ENCODE measurements at places on chromosomes 11 and 22. TPM values are rescaled to one million over a fixed set of nuclear protein-coding genes. Genes with fewer than 3 reads are reported as not detected.

GRCh38 chr22:29382580-29383302, 5.6 kb downstream of the AP1B1 start:
- DNase-seq: no peak

GRCh38 chr11:110984147-110984546, 261.4 kb upstream of the POU2AF2 start:
- DNase-seq: peak; percentile 80

DNA sequence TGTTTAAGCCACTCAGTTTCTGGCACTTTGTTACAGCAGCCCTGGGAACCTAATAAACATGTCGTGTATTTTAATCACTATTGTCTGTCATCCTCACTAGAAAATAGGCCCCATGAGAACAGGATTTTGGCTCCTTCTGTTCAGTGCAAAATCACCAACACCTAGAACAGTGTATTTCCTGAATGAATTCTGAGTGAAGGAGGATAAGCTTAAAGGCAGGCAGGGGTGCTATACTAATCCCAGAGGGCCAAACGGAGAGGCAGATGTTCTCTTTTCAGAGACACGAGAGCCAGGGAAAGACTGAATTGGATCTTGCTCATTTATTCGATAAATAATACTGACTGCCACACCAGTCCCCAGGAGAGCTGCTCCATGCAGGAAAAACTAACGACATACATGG, 10.4 kb downstream of the SMCO4 start:
- no peak for DNase-seq

- no peak for DNase-seq
Observed at GRCh38 chr11:70908223-70908622, 344.2 kb downstream of the SHANK2 start.

- DNase-seq: peak; percentile 55
Observed at GRCh38 chr11:107741044-107741823, 29.4 kb upstream of the SLN start.

DNA sequence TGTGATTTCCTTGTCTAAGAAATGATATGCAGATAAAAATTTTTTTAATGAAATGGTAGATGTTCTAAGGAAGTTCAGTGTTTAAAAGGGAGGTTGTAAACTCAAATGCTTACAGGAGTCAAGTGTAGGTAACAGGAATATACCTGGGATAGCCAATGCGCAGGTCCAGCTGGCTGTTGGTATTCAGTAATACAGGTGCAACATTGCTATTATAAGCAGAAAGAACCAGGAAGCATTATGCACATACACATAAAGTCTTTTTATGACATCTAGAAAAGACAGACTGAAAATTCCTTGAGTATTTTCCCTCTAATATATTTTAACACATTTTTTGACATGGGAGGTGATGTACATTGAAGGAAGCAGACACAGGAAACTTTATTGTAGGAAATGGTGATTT, 43.6 kb upstream of the B3GNT6 start:
- no peak for DNase-seq

GRCh38 chr11:68569357-68569756, 108.8 kb downstream of the PPP6R3 start:
- no peak for DNase-seq

DNA sequence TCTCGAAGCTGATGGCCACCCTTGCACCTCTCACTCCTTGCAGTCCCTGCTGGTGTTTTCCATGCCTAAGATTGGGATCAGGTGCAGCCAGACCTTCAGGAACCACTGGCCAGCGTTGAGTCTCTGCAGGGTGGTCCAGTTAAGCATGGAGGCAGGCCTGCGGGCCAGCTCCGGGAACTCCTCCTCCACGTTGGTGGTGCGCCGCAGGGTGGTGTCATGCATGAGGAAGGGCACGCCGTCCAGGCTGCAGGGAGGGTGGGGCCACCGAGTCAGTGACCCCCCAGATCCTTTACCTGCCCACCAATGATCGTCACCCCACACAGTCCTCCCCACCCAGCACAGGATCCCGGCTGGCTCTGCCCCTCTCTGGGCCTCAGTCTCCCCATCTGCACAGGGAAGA, 10.0 kb upstream of the KLHL35 start:
- no peak for DNase-seq

DNA sequence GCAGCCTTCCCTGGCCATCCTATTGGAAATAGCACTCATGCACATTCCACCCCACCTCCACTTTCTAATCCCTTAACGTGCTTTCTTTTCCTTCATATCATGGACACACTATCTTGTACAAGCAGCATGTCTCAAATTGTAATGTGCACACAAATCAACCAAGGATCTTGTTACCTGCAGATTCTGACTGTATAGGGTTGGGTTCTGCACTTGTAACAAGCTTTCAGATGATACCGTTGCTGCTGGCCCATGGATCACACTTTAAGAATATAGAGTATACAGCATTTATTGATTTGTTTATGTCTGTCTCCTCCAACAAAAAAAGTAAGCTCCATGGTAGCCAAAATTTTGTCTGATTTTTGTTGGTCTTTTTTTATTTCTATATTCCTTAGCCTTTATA, 32.4 kb upstream of the POU2AF1 start:
- no peak for DNase-seq

DNA sequence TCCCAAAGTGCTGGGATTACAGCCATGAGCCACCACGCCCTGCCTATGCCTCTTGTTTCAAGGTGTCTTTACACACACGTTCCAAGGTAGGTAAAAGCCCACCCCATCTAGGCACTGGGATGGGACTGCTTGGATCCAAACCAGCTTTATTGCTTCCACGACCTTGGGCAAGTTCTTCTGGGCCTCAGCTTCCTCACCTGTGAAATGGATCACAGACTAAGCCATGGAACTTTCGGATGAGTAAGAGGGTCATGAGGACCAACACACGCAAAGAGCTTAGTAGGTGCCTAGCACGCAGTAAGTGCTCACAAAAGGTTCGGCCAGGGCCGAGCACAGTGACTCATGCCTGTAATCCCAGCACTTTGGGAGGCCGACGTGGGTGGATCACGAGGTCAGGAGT, 15.6 kb downstream of the RHOD start:
- no peak for DNase-seq

GRCh38 chr11:95455228-95455970, 224.4 kb upstream of the SESN3 start:
- DNase-seq: peak; percentile 21

GRCh38 chr11:117862019-117862725, 14.3 kb downstream of the FXYD6 start:
- no peak for DNase-seq

DNA sequence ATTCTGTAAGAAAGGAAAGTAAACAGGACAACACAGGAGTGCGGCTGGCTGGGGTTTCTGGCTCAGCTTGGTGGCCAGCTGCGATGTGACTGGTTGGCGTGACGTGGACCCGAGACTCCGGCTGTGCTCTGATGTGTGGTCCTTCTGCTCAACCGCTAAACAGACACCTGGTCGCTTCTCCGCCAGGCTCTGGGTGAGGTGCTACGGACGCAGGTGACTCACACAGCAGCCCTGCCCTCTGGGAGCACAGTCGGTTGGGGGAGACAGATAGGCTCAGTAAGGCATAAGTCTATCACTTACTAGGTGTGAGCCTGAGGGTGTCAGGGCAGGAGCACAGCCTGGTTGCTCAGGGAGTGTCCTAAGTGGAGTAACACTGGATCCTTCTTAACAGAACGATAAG, 8.2 kb downstream of the RTL6 start:
- no peak for DNase-seq

DNA sequence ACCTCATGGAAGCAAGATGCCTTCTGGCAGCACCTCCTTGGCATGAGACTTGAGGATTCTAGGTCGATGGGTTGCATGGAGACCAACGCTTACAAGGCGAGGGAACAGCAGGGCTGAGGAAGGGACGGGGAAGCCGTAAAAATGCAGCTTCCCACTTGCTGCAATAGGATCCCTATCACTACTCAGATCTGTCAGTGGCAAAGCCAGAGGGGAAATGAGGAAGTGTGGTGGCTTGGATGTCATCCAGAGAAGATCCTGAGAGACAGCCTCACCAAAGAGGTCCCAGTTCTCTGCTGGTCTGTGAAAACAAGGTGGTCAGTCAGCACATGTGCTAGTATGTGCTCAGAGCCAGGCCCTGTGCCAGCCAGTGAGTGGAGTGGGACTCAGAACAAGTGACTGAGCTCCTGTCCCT, 22.2 kb downstream of the CYB5R2 start:
- DNase-seq: no peak

- no peak for DNase-seq
Observed at GRCh38 chr11:29361369-29361768, 655.5 kb downstream of the KCNA4 start.

GRCh38 chr11:70016666-70017367, 61.3 kb upstream of the ANO1 start:
- DNase-seq: no peak

DNA sequence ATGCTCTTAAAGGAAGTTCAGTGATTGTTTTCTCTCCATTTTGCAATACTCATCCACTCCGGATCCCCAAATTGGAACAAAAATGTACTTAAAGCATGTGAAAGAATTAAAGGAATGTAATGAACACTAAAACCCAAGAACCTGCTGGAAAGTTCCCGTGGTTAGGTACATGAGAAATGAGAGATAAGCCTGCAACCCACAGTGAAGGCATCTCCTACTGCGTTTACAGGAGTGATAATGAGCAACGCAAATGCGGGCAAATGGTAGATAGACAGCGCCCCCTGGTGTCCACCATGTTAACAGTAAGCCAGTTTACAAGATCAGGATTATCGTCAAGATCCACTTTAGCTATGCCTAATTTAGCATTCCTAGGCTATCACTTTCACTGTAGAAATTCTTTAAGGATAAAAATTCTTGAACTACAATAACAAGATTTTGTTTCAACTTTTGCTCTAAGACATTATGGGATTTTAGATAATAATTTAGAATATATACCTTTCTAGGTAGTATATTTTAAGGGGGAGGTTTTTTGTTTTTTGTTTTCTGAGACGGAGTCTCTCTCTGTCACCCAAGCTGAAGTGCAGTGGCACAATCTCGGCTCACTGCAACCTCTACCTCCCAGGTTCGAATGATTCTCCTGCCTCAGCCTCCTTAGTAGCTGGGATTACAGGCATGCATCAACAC, 29.9 kb downstream of the ALG9 start:
- peak; percentile 95 for DNase-seq

DNA sequence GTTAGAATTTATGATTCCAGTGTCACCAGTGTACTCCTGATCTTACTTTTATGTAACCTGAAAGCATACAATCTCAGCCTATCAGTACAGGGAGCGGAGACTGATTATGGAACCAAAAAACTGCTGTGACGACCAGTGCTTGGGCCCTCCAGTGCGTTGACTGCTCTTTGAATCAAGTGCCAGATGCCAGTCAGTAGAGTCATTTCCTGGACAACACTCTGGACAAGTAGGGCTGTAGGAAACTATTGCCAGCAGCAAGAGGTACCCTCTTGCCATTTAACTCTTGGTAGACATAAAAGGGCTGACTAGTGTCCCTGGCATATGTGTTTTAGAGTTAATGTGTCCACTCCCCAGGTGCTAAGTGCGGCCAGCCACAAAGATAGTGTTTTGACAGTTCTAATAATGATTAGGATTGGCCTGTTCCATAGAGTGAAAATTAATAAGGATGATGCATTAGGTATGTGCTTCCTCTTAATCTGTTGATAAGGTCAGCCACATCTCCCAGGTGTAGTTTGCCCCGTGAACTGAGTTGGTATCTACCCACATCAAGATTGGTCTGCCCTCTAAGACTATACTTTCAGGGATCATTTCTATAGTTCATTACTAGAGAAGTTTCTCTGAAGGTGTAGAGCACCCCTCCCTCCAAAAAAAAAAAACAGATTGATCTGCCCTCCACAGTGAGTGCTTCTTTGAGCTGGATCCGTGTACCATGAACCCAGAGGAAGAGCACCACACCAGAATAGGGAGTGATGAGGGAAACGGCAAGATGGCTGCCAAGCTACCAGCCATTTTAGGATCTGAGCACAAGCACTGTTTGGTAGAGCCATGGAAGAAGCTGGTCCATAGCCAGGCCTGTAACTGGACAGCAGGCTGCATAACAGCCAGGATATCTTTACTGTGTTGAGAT, 20.7 kb upstream of the AIFM3 start:
- peak; percentile 27 for DNase-seq

DNA sequence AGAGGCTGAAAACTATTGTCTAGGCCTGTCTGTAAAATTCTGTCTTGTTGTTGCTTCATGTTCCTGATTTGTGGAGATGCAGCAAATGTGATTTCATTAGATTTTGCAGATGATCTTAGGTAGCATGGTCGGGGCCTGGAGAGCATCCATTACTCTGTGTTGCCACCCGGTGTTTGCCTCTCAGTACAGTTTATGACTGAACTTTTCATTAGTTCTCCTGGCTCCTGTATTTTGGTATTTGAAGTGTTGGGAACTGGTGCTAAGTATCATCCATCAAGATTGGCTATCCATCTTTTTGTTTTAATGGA, 7.7 kb downstream of the YWHAH start:
- DNase-seq: peak; percentile 31

DNA sequence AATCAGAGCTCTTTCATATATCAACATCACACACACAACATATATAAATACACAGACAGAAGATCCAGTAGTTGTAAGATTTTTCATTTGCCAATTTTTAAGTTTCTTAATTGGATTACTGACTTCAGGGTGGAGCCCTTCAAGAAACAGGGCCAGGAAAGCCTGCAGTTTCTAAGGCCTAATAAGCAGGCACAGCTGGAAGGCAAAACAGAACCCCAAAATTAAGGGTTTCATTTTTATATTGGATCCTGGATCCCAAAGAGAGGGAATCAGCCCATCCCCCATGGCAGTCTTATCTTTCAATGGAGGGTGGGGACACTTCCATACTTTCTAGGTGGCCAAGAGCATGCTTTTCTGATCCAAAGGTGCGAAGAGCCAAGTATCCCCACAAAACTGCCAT, 4.7 kb upstream of the C1QTNF6 start:
- no peak for DNase-seq

- no peak for DNase-seq
Observed at GRCh38 chr11:29318134-29318845, 698.5 kb downstream of the KCNA4 start.

The UPK2 gene
- total RNA-seq: 0.89 TPM

The APOA5 gene
- not detected for total RNA-seq

The CCDC83 gene
- not detected for total RNA-seq

The CXCR5 gene
- not detected for total RNA-seq

The SAA1 gene
- total RNA-seq: 0.70 TPM

The NELL1 gene
- total RNA-seq: 7.4 TPM

The TMEM151A gene
- total RNA-seq: 2.6 TPM

The SLC22A8 gene
- not detected for total RNA-seq
